ENCODE measurements at places on chromosomes 7 and 10.

- no peak overlapping the region for H3K27ac ChIP-seq
- H3K4me1 ChIP-seq = peaks cover under 1% of the 10 kb centered on the region
- peaks cover 47% of the 10 kb centered on the region for H3K27me3 ChIP-seq
- no peak for DNase-seq
- H3K4me3 ChIP-seq = no peak overlapping the region
- no peaks in the 10 kb centered on the region for H3K36me3 ChIP-seq
These were observed 268.4 kb downstream of the TCERG1L start for GRCh38 chr10:131043039-131043691.

DNA sequence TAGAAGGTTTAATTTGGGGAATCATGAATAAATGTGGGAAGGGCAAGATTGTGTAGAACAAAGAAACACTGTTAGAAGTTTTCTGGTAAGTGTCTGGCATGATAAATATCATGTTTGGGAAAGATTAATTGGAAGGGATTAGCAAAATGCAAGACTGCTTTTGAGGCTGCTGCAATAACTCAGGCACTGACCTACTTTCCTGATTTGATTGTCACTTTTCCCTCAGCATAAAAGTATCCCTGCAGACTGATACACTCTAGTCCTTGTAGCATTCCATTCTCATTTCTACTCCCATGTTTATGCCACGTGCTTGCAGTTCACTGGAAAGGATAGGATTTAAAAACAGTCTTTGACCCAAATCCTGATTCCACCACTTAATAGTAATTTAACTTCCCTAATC is 303.3 kb upstream of the SEMA3A start:
- no peak overlapping the region for H3K4me3 ChIP-seq
- no peak for DNase-seq
- H3K36me3 ChIP-seq = no peaks in the 10 kb centered on the region
- no peaks in the 10 kb centered on the region for H3K4me1 ChIP-seq
- H3K27me3 ChIP-seq = no peaks in the 10 kb centered on the region

DNA sequence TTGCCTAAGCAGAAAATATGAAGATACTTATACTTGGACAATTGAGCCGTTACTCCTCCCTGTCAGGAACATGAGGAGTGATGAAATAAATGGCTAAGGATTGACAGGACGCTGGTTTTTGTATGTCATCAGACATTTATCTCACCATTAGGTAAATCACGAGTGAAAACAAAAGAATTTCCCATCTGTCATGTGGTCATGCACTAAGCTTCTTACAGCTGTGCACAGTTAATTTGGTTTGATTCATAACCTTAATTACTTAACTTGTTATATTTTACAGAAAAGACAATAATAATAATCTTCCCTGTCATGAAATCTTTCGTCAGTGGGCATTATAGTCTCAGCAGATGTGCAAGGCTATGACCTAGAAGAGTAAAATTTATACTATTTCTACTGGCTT is 266.5 kb downstream of the HGF start:
- no peaks in the 10 kb centered on the region for H3K27me3 ChIP-seq
- H3K4me1 ChIP-seq = peaks cover 8% of the 10 kb centered on the region
- H3K27ac ChIP-seq = no peak overlapping the region
- DNase-seq = no peak

GRCh38 chr10:127338399-127339110 is 142.2 kb upstream of the INSYN2A start:
- H3K36me3 ChIP-seq = peaks cover 5% of the 10 kb centered on the region
- H3K27ac ChIP-seq = no peak overlapping the region
- DNase-seq = no peak

- no peak overlapping the region for H3K27ac ChIP-seq
- H3K4me3 ChIP-seq = no peak overlapping the region
These were observed 23.1 kb downstream of the SORCS3 start for GRCh38 chr10:104664205-104664604.

- no peak overlapping the region for H3K4me3 ChIP-seq
- H3K27me3 ChIP-seq = peaks cover 6% of the 10 kb centered on the region
- no peaks in the 10 kb centered on the region for H3K36me3 ChIP-seq
- DNase-seq = no peak
- no peak overlapping the region for H3K27ac ChIP-seq
- peaks cover 78% of the 10 kb centered on the region for H3K4me1 ChIP-seq
These were observed 9.3 kb downstream of the KCNH2 start for GRCh38 chr7:150968734-150969372.

- H3K27ac ChIP-seq = no peak overlapping the region
- H3K36me3 ChIP-seq = peaks cover 81% of the 10 kb centered on the region
- H3K4me3 ChIP-seq = no peak overlapping the region
- H3K4me1 ChIP-seq = peaks cover 5% of the 10 kb centered on the region
These were observed 22.7 kb downstream of the MKRN1 start for GRCh38 chr7:140456551-140457051.

GRCh38 chr7:100555701-100556100 is 16.7 kb downstream of the AGFG2 start:
- peaks cover 16% of the 10 kb centered on the region for H3K36me3 ChIP-seq
- no peak for DNase-seq
- no peak overlapping the region for H3K27ac ChIP-seq
- no peak overlapping the region for H3K4me3 ChIP-seq
- no peaks in the 10 kb centered on the region for H3K4me1 ChIP-seq

- no peak overlapping the region for H3K27ac ChIP-seq
- H3K4me3 ChIP-seq = no peak overlapping the region
- no peak for DNase-seq
- no peaks in the 10 kb centered on the region for H3K27me3 ChIP-seq
These were observed 79.6 kb upstream of the STRIP2 start for GRCh38 chr7:129354428-129355157.

DNA sequence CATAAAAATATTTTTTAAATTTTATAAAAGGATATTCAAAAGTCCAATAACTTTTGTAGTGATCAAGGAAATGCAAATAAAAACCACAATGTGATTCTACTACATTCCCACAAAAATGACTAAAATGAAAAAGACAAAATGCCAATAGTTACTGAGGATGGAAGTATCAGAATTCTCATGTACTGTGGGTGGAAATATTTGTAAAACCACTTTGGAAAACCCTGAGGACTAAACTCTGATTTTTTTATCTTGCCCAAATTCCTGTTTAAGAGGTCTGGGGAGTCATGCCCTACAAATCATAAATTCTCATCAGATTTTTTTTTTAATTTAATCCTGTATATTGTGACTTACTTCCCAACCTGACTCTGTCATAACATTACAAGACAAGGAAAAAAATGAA is 9.8 kb upstream of the SEMA3D start:
- no peak for DNase-seq
- peaks cover 3% of the 10 kb centered on the region for H3K27me3 ChIP-seq
- H3K4me1 ChIP-seq = peaks cover 5% of the 10 kb centered on the region
- no peak overlapping the region for H3K4me3 ChIP-seq
- no peaks in the 10 kb centered on the region for H3K36me3 ChIP-seq

DNA sequence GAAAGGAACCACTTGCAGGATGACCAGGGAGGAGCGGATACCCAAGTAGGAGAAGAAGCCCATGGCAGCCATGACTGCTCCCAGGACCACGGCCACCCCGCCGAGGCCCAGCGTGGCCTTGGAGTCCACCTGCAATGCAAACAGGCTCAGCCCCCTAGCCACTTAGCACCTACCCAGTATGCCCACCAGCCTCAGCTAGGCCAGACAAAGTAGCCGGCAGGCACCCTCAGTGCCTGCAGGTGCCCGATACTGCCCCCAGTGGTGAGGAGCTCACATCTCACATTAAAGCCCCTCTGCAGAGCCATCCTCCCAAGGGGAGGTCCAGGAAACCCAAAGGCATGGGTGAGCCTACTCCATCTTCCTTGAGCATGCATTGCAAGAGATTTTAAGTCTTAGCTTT is 6.6 kb downstream of the NPC1L1 start:
- no peak overlapping the region for H3K4me3 ChIP-seq
- no peaks in the 10 kb centered on the region for H3K36me3 ChIP-seq
- H3K27ac ChIP-seq = no peak overlapping the region
- H3K4me1 ChIP-seq = peaks cover 4% of the 10 kb centered on the region
- peak; percentile 61 for DNase-seq

DNA sequence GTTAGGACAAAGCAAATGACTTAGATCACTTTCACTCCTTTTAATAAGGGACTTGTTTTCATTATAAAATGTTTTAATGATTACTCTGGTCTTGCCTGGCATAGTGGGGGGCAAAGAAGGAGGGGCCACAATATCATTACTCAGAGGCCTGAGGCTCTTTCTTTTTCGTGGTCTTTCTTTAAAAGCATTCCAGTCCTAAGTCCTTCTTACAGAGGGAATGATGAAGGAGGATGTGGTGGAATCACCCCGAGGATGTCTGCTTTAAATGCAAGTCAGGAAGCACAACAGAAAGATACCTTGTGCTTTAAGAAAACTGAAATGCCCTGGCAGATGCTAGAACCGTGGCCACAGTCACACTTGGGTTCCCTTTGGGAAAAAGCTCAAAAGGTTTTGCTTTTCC is 379.1 kb downstream of the INHBA start:
- no peak overlapping the region for H3K27ac ChIP-seq
- H3K36me3 ChIP-seq = no peaks in the 10 kb centered on the region
- H3K4me1 ChIP-seq = peaks cover 4% of the 10 kb centered on the region
- no peak overlapping the region for H3K4me3 ChIP-seq
- no peaks in the 10 kb centered on the region for H3K27me3 ChIP-seq

DNA sequence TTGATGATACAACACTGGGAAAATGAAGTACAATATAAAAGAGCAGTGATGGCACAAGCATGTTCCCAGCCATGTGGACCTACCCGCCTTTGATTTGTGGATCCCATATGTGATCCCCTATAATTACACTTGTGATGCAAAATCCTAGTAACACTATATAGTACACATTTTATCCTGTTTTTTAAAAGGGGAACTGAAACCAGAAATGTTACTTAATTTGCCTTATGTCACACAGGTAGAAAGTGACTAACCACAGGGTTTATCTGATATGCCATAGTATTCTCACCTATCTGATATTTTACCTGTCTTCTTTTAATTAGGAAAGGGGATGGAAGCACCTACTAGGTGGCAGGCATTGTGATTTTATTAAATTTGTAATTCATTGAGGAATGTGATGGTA is 35.0 kb downstream of the ARMC3 start:
- H3K4me1 ChIP-seq = peaks cover 15% of the 10 kb centered on the region
- H3K27me3 ChIP-seq = no peaks in the 10 kb centered on the region
- H3K27ac ChIP-seq = no peak overlapping the region
- no peaks in the 10 kb centered on the region for H3K36me3 ChIP-seq
- no peak overlapping the region for H3K4me3 ChIP-seq

DNA sequence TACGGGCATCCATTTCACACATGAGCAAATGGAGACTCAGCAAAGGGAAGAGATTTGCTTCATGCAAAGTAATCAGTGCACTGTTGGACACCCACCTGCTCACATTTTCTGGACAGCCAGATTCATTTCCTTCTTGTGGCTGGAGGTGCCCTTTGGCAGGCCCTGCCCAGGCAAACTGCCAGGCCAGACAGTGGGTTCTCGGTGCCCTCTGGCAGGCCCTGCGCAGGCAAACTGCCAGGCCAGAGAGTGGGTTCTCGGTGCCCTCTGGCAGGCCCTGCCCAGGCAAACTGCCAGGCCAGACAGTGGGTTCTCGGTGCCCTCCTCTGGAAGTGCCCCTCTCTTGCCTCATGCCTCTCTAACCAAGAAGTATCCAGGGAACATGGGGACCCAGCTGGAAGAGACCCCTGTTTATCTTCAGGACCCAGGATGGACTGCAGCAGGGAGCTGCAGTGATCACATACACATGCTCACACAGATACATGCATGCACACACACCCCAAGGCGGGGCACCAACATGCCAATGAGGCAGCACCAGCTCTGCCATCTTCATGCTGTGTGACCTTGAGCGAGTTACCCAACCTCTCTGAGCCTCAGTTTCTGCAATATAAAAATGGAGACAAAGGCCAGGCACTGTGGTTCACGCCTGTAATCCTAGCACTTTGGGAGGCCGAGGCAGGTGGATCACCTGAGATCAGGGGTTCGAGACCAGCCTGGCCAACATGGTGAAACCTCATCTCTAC is 67.1 kb downstream of the OAT start:
- no peak for DNase-seq
- H3K27ac ChIP-seq = no peak overlapping the region
- H3K36me3 ChIP-seq = no peaks in the 10 kb centered on the region
- H3K4me1 ChIP-seq = peaks cover 51% of the 10 kb centered on the region
- H3K4me3 ChIP-seq = no peak overlapping the region
- H3K27me3 ChIP-seq = peaks cover 15% of the 10 kb centered on the region

GRCh38 chr10:72027498-72027897 is 60.9 kb downstream of the SPOCK2 start:
- peak overlapping the region; percentile 4 for H3K4me3 ChIP-seq
- H3K27ac ChIP-seq = peak overlapping the region; percentile 3
- no peak for DNase-seq

- H3K27ac ChIP-seq = no peak overlapping the region
- no peak overlapping the region for H3K4me3 ChIP-seq
- DNase-seq = no peak
- no peaks in the 10 kb centered on the region for H3K36me3 ChIP-seq
- peaks cover 16% of the 10 kb centered on the region for H3K4me1 ChIP-seq
These were observed 9.0 kb downstream of the LFNG start for GRCh38 chr7:2528481-2529095.

GRCh38 chr10:73529089-73529832 is 33.4 kb upstream of the PPP3CB start:
- H3K36me3 ChIP-seq = peaks cover 35% of the 10 kb centered on the region
- no peaks in the 10 kb centered on the region for H3K27me3 ChIP-seq
- H3K4me1 ChIP-seq = no peaks in the 10 kb centered on the region
- H3K27ac ChIP-seq = no peak overlapping the region

- H3K4me1 ChIP-seq = peaks cover 56% of the 10 kb centered on the region
- no peak overlapping the region for H3K27ac ChIP-seq
- peak overlapping the region; percentile 77 for H3K4me3 ChIP-seq
- peak; percentile 81 for DNase-seq
These were observed 2.2 kb downstream of the TRIL start for GRCh38 chr7:28955718-28956607.

DNA sequence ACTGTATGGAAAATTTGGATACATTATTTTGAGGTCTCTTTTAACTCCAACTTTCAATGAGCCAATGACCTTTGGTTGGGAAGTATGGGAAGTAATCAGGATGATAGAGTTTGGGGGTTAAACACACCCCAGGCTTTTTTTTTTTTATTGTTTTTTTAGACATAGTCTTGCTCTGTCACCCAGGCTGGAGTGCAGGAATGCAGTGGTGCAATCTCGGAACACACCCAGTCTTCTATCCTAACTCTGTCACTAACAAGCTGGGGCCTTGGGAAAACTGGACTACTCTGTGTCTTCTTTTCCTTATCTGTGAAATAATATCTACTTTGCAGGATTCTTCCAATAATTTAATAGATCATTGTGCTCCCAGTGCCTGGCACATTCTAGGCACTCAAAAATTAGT is 37.6 kb upstream of the AGBL3 start:
- H3K27me3 ChIP-seq = no peaks in the 10 kb centered on the region
- no peak overlapping the region for H3K4me3 ChIP-seq
- no peaks in the 10 kb centered on the region for H3K4me1 ChIP-seq
- DNase-seq = no peak

- H3K4me3 ChIP-seq = no peak overlapping the region
- peaks cover 6% of the 10 kb centered on the region for H3K36me3 ChIP-seq
- H3K4me1 ChIP-seq = peaks cover 8% of the 10 kb centered on the region
- no peaks in the 10 kb centered on the region for H3K27me3 ChIP-seq
- no peak overlapping the region for H3K27ac ChIP-seq
These were observed 1061.1 kb upstream of the AUTS2 start for GRCh38 chr7:68537051-68537773.

- H3K4me1 ChIP-seq = no peaks in the 10 kb centered on the region
- H3K27me3 ChIP-seq = no peaks in the 10 kb centered on the region
- DNase-seq = peak; percentile 19
- H3K4me3 ChIP-seq = no peak overlapping the region
- no peak overlapping the region for H3K27ac ChIP-seq
- H3K36me3 ChIP-seq = peaks cover 32% of the 10 kb centered on the region
These were observed 46.6 kb downstream of the CCSER2 start for GRCh38 chr10:84375011-84375410.

- H3K4me3 ChIP-seq = no peak overlapping the region
- H3K27ac ChIP-seq = no peak overlapping the region
- no peaks in the 10 kb centered on the region for H3K27me3 ChIP-seq
- no peaks in the 10 kb centered on the region for H3K4me1 ChIP-seq
These were observed 26.5 kb downstream of the ANKRD7 start for GRCh38 chr7:118250860-118251494.
